ENCODE measurements at places on chromosomes 5 and 9. TPM values are rescaled to one million over a fixed set of nuclear protein-coding genes. Genes with fewer than 3 reads are reported as not detected.

DNA sequence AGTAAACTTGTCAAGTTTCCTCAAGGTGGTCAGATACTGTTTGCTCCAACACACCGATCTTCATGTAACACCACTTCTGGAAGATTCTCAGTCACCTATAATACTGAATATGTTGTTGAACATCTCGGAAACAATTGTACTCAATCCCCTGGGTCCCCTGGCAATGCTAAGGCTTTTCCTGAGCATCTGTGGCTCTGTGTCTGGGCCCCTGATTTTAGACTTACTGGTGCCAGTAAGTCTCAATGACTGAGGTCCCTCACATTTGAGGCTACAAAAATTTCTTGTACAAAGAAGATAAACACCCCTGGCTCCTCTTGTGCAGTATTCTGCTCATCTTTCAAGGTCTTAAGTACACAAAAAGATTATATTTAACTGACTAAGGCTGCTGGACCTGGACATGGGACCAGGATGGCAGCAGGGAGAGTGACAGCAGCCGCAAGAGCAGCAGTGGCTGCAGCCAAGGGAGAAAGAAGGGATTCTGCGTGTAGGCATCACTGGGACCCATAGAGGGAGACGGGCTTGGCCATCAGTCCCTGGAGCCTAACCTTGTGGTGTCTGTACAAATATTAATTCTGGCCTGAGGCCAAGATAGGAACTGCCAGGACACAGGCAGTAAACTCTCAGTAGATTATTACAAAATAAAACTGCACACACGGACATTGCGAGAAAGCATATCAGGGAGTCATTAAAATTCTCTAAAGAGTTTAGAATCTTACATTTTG is 49.0 kb upstream of the TNPO1 start:
- H3K36me3 ChIP-seq = no peaks in the 10 kb centered on the region
- H3K4me1 ChIP-seq = no peaks in the 10 kb centered on the region

DNA sequence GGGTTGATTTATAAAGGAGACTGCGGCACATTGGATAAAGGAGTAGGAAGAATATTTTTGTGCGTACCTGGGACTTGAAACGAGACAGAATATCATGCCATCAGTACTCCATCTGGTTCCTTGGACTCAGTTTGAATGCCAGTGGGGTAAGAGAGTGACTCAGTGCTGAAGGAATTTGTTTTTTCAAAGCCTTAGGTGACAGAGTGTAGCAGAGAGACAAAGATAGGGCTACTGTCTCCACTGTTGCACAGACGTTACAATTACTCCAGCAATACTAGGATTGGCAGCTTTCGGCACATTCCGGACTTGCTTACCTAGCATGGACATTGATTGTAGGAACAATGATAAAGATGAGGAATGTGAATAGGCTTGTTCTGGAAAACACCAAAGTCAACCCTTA is 250.7 kb downstream of the KCTD16 start:
- H3K4me1 ChIP-seq = no peaks in the 10 kb centered on the region
- no peak for DNase-seq
- no peaks in the 10 kb centered on the region for H3K36me3 ChIP-seq
- no peak overlapping the region for H3K4me3 ChIP-seq

GRCh38 chr9:123225374-123225813 is 43.0 kb downstream of the STRBP start:
- peaks cover 4% of the 10 kb centered on the region for H3K4me1 ChIP-seq
- H3K4me3 ChIP-seq = no peak overlapping the region
- DNase-seq = peak; percentile 21
- no peaks in the 10 kb centered on the region for H3K27me3 ChIP-seq
- H3K36me3 ChIP-seq = no peaks in the 10 kb centered on the region

DNA sequence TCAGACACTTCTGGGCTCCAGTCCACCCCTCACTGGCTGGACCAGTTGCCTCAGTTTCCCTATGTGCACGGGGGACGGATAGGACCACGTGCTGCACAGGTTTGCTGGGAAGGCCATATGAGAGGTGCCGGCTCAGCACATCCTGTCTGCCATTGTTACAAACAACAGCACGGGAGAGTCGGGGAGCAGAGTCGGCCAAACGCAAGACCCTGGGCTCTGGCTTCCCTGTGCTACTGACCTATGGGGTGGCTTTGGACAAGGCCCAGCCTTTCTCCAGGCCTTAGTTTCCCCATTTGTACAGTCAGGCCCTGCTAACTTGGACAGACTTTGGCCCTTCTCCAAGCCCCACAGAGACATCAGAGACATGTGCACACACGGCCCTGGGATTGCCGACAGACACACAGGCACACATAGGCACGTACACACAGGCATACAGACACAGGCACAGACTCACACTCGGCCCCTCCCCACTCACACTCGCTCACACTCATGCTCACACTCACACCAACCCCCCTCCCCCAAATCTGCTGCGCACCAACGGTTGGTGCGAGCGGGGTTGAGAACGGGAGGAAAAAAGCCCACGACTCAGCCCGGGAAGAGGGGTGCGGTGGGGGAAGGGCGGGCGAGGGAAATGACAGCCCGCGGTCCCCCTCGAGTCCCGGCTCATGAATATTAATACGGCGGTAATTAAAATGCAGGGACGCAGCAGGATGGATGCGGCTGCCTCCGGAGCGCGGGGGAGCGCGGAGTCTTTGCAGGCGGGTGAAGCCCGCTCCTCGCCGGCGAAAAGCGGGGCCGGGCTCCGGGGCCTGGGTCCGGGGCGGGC is 133.0 kb downstream of the C9orf50 start:
- peaks cover 36% of the 10 kb centered on the region for H3K27me3 ChIP-seq
- peak overlapping the region; percentile 6 for H3K4me3 ChIP-seq
- H3K4me1 ChIP-seq = peaks cover 3% of the 10 kb centered on the region
- no peak for DNase-seq

- no peaks in the 10 kb centered on the region for H3K36me3 ChIP-seq
- H3K4me1 ChIP-seq = no peaks in the 10 kb centered on the region
- H3K27ac ChIP-seq = no peak overlapping the region
- no peaks in the 10 kb centered on the region for H3K27me3 ChIP-seq
- no peak for DNase-seq
- no peak overlapping the region for H3K4me3 ChIP-seq
Measured at GRCh38 chr9:35520364-35520710, 30.4 kb downstream of the RUSC2 start.

DNA sequence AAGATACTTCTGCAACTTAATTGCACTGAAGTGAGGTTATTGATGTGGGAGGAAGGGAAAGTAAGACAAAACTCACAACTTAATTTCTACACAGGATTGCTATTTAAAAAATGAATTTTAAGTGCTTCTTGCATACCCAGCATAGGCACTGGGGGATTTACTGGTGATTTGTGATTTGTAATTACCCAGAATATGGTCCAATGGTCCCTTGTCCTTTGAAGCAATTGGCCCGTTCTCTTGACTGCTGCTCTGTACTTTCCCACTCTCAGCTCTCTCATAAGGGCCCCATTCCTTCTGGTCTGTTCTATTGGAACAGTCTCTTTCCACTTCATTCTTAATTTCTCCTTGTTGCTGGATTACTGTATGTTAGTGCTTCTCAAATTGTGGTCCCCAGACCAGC is 75.4 kb upstream of the SPATA31D4 start:
- no peaks in the 10 kb centered on the region for H3K36me3 ChIP-seq
- no peaks in the 10 kb centered on the region for H3K4me1 ChIP-seq
- H3K27ac ChIP-seq = no peak overlapping the region
- no peak overlapping the region for H3K4me3 ChIP-seq
- no peaks in the 10 kb centered on the region for H3K27me3 ChIP-seq
- DNase-seq = no peak

DNA sequence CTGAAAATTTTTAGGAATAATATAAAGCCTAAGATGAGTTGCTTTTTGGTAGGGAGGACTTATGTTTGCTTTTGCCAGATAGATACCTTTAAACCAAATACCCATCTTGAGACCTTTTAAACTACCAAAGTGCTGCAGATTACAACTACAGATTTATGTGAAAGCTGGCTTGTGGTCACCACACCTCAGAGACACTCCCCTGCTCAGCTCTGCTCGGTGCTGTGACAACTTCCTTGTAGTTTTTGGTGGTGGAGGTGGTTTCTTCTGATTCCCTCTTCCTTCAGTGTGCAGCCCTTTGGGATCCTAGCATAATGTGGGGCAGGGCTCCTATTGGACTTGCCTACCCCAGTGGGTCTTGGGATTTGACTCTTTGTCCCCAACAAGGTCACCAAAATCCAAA is 29.2 kb downstream of the GARNL3 start:
- no peaks in the 10 kb centered on the region for H3K4me1 ChIP-seq
- H3K27ac ChIP-seq = no peak overlapping the region
- H3K4me3 ChIP-seq = no peak overlapping the region
- H3K27me3 ChIP-seq = no peaks in the 10 kb centered on the region
- no peak for DNase-seq
- no peaks in the 10 kb centered on the region for H3K36me3 ChIP-seq

DNA sequence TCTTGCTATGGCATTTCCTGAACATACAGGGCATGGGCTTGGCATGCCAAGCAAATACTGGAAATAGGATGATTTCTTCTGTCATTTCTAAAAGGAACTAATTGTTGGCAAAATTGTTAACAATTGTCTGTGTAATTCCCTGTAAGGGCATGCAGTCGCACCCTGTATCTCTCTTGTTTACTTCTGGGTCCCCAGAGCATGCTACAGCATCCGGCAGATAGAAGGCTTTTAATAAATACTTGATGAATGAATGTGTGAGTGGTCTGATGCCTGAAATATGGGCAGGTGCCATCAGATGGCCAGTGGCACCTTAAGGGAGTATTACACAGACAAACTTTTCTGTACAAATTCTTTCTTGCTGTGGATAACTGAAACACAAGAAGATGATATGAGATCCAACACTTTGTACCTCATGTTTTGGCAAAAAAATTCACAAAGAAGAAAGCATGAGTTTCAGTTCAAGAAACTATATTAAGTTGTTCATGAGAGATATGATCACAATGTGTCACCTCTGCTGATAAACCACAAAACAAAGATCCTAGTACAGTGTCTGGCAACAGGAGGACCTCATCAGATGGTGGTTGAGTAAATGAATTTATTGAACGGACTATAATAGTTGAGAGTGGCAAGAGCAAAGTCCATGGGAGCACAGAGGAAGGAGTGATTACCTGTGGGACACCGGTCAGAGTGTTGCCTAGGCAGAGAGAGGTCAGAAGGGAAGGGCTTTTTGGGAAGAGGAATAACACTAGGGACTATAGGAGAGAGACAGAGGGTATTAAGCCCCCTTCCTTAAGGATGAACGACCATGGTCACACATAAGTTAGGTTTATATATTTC is 194.2 kb downstream of the ATP10B start:
- no peak for DNase-seq
- H3K36me3 ChIP-seq = no peaks in the 10 kb centered on the region
- no peaks in the 10 kb centered on the region for H3K4me1 ChIP-seq
- H3K4me3 ChIP-seq = no peak overlapping the region

DNA sequence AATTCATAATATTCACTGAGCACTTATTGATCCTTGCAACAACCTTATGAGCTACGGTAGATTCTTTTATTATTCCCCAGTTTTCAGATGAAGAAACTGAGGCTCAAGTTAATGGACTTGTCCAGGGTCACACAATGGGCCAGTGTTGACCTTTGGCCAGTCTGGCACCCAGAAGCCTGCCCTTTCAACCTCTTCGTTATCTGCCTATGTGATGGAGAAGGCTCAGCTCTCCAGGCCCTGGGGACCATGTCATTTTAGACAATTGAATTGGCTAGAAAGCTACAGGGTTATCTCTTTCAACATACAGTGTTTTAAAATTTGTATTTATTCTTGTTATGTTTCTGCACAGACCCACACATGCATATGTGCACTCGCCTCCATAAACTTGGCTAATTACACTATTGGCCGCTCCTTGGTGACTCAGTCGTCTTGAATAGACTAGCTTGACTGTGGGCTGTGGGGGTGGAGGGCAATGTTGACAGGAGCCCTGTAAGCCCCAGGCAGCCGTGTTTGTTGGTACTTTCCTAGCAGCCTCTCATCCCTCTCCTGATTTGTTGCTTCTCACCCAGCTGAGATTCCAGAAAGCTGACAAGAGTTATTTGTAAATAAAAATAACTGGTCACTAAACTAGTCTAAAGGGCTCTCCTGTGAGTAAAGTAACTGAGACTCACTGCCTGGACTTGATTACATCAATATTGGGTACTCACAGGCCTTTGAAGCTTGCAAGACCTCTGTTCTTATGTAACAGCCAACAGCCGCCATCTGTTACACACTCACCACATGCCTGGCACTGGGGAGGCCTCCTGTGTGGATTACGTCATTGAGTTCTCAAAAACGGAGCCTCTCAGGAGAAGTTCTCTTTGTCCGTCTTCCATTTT is 8.5 kb upstream of the ANGPTL2 start:
- DNase-seq = no peak
- H3K4me1 ChIP-seq = no peaks in the 10 kb centered on the region
- H3K36me3 ChIP-seq = no peaks in the 10 kb centered on the region
- no peak overlapping the region for H3K4me3 ChIP-seq
- no peak overlapping the region for H3K27ac ChIP-seq

NMUR2 gene
- total RNA-seq = 0.05 TPM

CRB2 gene
- total RNA-seq = 0.61 TPM
